Mesenteric fat pad (tissue), 1 donor: ENCODE measurements at places on chromosomes 13 and 19. TPM values are rescaled to one million over a fixed set of nuclear protein-coding genes. Genes with fewer than 3 reads are reported as not detected.
A peak's percentile ranks its signal among the peaks of the same experiment; 100 is the strongest.

Gene GRIK5
- 0.80 TPM for total RNA-seq

GRCh38 chr19:42985588-42985987, 40.7 kb downstream of the PSG11 start:
- no peak for DNase-seq

GRCh38 chr13:84536906-84537305, 654.6 kb upstream of the SLITRK1 start:
- DNase-seq: no peak

- no peak for DNase-seq
Observed at GRCh38 chr19:6065685-6066374, 44.5 kb downstream of the RFX2 start.

DNA sequence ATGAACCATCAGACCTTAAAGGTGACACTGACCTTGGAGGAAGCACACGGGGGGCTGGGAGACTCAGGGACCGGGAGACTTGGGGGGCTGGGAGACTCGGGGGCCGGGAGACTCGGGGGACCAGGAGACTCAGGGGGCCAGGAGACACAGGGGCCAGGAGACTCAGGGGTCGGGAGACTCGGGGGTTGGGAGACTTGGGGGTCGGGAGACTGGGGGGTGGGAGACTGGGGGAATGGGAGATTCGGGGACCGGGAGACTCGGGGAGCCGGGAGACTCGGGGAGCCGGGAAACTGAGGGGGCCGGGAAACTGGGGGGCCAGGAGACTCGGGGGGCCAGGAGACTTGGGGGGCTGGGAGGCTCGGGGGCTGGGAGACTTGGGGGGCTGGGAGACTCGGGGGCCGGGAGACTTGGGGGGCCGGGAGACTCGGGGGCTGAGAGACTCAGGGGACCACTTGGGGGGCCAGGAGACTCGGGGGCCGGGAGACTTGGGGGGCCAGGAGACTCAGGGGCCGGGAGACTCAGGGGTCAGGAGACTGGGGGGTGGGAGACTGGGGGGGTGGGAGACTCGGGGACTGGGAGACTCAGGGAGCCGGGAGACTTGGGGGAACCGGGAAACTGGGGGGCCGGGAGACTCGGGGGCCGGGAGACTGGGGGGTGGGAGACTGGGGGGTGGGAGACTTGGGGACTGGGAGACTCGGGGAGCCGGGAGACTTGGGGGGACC, 62.9 kb downstream of the RASA3 start:
- DNase-seq: peak; percentile 71

Gene RPS16
- 1,454 TPM for total RNA-seq

Gene NEK3
- total RNA-seq: 11.4 TPM

Gene ZNF699
- 3.6 TPM for total RNA-seq

DNA sequence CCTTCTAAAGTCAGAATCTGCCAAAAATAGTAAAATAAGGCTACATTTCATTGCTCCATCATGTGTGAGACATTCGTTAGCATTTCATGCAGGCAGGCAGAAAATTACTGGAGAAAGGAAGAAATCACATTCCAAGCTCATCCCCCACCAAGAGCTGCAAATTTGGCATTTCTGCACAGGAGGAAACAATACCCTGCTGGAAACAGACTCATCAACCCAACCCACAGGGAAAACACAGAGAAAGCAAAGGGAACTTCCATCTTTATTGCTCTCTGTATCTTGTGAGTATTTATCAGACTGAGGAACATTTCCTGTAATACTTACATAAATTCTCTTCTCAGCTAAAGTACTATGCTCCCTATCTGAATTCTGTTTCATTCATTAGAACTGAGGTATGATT, 95.7 kb downstream of the KCTD12 start:
- no peak for DNase-seq

DNA sequence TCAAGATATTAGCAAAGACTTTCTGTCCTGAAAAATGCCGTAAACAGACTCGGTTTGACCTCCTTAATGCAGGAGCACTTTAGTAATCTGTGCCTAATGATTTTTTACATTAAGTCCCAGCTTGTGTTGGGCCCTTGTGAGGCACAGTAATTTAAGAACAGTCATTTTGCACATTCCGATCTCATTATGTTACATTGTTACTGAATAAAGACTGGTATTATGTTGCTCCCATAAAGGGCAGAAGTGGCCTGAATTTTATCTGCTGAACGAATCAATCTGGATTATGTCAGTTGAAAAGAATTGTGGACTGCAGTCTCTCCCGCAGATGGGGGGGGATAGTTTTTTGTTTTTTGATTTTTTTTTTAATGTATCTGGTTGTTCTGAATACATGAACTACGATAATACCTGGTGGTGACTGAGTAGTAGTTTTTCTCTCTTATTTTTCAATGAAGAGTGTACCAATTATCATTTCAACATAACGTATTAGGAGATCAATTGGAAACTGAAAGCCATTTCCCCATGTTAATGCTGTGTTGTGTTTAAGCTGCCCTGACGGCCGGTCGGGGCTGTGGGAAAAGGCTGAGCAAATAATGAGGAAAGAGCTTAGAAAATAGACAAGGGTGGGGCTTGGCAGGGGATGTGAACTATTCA, 290.2 kb downstream of the ZNF536 start:
- DNase-seq: no peak

DNA sequence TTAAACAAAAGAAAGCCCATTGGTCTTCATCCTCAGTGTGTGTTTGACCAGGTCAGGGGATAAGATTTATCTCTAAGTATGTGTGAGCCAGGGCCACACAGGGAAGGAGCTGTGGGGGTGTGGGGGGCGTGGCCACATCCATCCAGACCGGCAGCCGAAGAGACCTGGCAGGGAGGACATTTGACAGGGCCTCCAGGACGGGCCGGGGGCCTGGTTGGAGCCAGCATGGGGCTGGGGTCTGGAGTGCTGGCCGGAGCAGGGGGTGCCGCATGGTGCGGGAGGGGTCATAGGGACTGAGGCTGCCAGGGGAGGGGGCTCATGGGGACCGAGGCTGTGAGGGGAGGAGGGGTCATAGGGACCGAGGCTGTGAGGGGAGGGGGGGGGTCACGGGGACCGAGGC, 20.4 kb upstream of the GNA15 start:
- no peak for DNase-seq

GRCh38 chr13:25218019-25218418, 45.9 kb upstream of the AMER2 start:
- peak; percentile 16 for DNase-seq

Gene KIR2DL1
- not detected for total RNA-seq

GRCh38 chr13:27022571-27023311, 148.9 kb downstream of the USP12 start:
- peak; percentile 53 for DNase-seq

- peak; percentile 91 for DNase-seq
Observed at GRCh38 chr19:15934332-15935078, at the start of gene CYP4F11. CYP4F11 (minus strand) TSS chr19:15934529; CDS start chr19:15934408, 121 bp downstream.

GRCh38 chr13:51564252-51564651, 20.0 kb upstream of the WDFY2 start:
- no peak for DNase-seq

DNA sequence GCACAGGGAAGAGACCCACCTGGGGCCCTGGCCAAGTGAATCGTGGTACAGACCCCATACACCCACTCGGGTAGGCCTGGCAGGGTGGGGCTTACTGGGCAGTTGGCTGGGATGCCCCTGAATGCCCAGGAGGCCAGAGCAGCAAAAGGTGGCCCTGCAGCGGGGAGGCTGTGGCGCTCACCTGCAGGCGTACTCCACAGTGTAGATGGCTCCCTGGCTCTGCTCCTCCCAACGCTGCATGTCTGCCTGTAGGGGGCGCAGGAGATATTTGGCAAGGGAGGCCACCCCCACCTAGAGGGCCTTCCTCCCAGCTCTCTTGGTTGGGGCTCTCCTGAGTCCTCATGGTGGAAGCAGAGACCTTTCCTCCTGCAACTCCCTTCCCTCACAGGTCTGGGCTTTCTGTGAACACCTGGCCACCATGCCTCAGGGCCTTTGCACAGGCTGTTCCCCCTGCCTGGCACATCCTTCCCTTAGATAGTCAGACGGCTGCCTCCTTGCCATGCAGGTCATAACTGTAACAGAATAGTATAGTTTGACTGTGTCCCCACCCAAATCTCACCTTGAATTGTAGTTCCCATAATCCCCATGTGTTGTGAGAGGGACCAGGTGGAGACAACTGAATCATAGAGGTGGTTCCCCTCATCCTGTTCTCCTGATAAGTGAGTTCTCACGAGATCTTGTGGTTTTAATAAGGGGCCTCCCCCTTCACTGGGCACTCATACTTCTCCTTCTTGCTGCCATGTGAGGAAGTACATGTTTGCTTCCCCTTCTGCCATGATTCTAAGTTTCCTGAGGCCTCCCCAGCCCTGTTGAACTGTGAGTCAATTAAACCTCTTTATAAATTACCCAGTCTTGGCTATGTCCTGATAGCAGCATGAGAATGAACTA, 5.9 kb downstream of the BORCS8 start:
- DNase-seq: no peak

Gene NDUFS7
- total RNA-seq: 75.3 TPM

- no peak for DNase-seq
Observed at GRCh38 chr19:13262450-13262849, 112.2 kb downstream of the IER2 start.

- DNase-seq: no peak
Observed at GRCh38 chr19:16372065-16372915, 47.7 kb downstream of the KLF2 start.

GRCh38 chr13:60397704-60398378, 821 bp downstream of the TDRD3 start:
- peak; percentile 91 for DNase-seq

DNA sequence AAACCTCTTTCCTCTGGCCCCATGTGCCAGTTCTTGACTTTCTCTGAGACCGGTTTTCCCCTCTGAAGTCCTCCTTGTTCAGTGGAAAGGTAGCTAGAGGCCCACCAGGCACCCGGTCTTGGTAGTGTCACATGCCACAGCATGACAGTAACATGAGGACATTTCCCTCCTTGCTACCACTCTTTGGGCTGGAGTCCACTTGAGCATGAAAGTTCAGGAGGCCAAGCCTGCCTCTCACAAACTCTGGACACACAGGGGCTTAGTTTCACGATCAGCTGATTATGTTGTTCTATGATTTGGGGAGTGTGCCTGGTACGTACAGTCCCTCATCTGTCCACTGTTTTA, 45.6 kb downstream of the NFIX start:
- DNase-seq: no peak

DNA sequence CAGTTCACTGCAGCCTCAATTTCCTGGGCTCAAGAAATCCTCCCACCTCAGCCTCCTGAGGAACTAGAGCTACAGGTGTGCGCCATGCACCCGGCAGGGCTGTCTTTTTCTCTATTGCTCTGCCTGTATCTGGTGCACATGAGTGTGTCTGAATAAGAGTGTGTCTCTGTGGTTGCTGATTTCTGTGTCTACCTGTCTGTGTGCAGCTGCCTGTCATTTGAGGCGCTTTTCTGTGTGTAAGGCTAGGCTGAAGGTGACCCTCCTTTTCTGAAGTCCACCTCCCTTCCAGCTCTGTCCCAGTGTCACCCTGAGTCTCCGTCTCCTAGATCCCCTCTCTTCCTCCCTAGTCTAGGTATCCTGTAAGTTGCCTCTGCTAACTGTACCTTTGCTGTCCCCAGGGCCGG, 1.5 kb upstream of the PRR12 start:
- no peak for DNase-seq

Gene CASP14
- not detected for total RNA-seq

DNA sequence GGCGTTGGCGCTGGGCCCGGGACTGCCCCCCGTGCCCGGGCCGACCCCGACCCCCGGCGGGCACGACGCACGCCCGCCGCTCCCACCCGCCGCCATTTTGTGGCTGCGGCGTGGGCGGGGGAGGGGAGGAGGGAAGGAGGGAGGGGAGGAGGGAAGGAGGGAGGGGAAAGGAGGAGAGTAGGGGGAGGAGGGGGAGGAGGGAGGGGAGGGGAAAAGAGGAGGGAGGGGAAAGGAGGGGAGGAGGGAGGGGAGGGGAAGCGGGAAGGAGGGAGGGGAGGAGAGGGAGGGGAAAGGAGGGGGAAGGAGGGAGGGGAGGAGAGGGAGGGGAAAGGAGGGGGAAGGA, at the start of gene BTBD2:
BTBD2 (minus strand) TSS at position 107 of the 343 bp plus-strand sequence; CDS start at position 96, 11 bp downstream.
- no peak for DNase-seq

Gene SMIM24
- 0.42 TPM for total RNA-seq

- no peak for DNase-seq
Observed at GRCh38 chr13:76307142-76307541, 579.1 kb downstream of the KCTD12 start.

GRCh38 chr19:9871626-9872338, 36.7 kb downstream of the PIN1 start:
- no peak for DNase-seq

Gene PALM3
- not detected for total RNA-seq

DNA sequence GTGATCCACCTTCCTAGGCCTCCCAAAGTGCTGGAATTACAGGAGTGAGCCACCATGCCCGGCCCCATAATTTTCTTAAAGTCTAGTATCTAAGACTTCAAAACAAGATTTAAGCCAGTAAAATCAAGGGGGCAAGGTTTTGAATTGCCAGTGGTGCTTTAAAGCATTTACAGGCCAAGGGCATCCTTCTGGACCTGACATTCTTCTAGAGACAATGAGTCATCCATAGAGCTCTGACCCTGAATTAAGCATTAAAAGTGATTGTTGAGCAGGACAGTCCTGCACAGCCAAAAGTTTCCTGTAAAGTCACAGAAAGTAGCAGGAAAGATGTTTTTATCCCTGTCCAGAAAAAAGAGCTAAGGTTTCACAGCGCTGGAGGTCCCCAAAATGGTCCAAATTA, 50.9 kb upstream of the ATP12A start:
- DNase-seq: no peak

Gene GSX1
- total RNA-seq: not detected

DNA sequence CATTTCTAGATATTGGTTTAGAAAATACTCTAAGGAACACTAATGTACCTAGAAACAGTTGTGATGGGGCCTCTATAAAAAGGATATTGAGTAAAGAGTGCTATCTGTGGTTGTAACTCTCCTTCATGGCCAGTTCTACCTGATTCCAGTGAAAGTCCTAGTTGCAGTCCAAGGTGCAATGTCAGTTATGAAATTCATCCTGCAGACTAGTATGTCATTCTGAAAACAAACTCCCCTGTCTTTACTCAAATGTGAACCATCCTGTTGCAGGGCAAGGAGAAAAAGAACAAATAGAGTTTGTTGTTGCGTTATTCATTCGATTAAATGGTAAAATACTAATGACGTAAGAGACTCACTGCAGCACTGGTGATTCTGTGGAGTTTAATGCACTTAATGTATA, 18.3 kb upstream of the N4BP2L1 start:
- no peak for DNase-seq

Gene NCAN
- not detected for total RNA-seq

Gene CRLF1
- 30.7 TPM for total RNA-seq

- DNase-seq: no peak
Observed at GRCh38 chr19:5289060-5289990, 51.3 kb downstream of the PTPRS start.

Gene IL4I1
- 2.3 TPM for total RNA-seq

Gene SLC7A9
- total RNA-seq: 0.29 TPM

GRCh38 chr13:44711706-44712105, 135.6 kb upstream of the TSC22D1 start:
- DNase-seq: no peak

- no peak for DNase-seq
Observed at GRCh38 chr13:93079294-93079693, 147.3 kb upstream of the GPC6 start.

- no peak for DNase-seq
Observed at GRCh38 chr13:81171065-81171647, 830.2 kb upstream of the SPRY2 start.
